ENCODE measurements at places on chromosomes 13 and 19. TPM values are rescaled to one million over a fixed set of nuclear protein-coding genes. Genes with fewer than 3 reads are reported as not detected.

VRK3 gene
- polyA plus RNA-seq: 19.2 TPM

POLR2I gene
- 427 TPM for polyA plus RNA-seq

PRKCG gene
- polyA plus RNA-seq: 14.9 TPM

IGSF23 gene
- polyA plus RNA-seq: not detected

TMEM190 gene
- 4.8 TPM for polyA plus RNA-seq

ZNF844 gene
- 1.8 TPM for polyA plus RNA-seq

ZNF763 gene
- 1.7 TPM for polyA plus RNA-seq

GRIN3B gene
- polyA plus RNA-seq: 0.28 TPM

FPR3 gene
- polyA plus RNA-seq: 0.16 TPM

KCNC3 gene
- polyA plus RNA-seq: 0.89 TPM

DACH1 gene
- 0.57 TPM for polyA plus RNA-seq

ALG5 gene
- 34.0 TPM for polyA plus RNA-seq

CEACAM4 gene
- not detected for polyA plus RNA-seq

KLK10 gene
- 6.1 TPM for polyA plus RNA-seq

SCN1B gene
- polyA plus RNA-seq: 1.8 TPM

ZNF98 gene
- not detected for polyA plus RNA-seq

GRCh38 chr13:39895254-39895653, 239.8 kb downstream of the COG6 start:
- no peak for DNase-seq
- H3K27ac ChIP-seq: no peak overlapping the region
- no peaks in the 10 kb centered on the region for H3K36me3 ChIP-seq
- H3K4me1 ChIP-seq: no peaks in the 10 kb centered on the region
- H3K4me3 ChIP-seq: no peak overlapping the region
- H3K27me3 ChIP-seq: no peaks in the 10 kb centered on the region

GRCh38 chr19:5943623-5944022, 29.6 kb downstream of the CAPS start:
- DNase-seq: no peak
- H3K27me3 ChIP-seq: no peaks in the 10 kb centered on the region
- no peak overlapping the region for H3K4me3 ChIP-seq
- peaks cover 3% of the 10 kb centered on the region for H3K4me1 ChIP-seq

DNA sequence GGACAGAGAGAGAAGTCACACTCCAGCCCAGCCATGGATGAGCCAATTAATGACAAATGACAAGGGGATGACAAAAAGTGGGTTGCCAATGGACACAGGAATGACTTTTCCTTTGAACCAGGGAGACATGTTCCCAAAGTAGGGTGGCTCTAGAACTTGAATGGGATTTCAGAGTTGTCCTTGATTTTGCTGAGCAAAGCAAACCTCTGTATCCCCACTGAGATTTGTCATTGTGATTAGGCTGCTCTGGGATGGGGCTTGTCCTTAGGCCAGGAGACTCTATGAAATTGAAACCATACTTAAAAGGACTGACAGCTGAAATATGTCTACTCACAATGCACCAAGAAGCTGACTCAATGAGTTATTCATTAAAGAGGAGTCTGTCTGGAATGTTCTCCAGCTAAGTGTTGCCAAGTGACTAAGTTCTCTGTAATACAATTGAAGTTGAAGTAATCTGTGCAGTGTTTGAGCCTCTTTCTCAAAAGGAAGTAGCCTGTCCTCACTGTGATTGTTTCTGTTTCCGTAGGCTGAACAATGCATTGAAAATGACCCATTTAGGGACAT, 69.0 kb upstream of the PCDH9 start:
- no peak overlapping the region for H3K4me3 ChIP-seq
- DNase-seq: no peak
- no peaks in the 10 kb centered on the region for H3K36me3 ChIP-seq
- no peaks in the 10 kb centered on the region for H3K4me1 ChIP-seq
- no peaks in the 10 kb centered on the region for H3K27me3 ChIP-seq
- H3K27ac ChIP-seq: no peak overlapping the region

- H3K27me3 ChIP-seq: no peaks in the 10 kb centered on the region
Observed at GRCh38 chr13:91523116-91523515, 124.7 kb downstream of the GPC5 start.

DNA sequence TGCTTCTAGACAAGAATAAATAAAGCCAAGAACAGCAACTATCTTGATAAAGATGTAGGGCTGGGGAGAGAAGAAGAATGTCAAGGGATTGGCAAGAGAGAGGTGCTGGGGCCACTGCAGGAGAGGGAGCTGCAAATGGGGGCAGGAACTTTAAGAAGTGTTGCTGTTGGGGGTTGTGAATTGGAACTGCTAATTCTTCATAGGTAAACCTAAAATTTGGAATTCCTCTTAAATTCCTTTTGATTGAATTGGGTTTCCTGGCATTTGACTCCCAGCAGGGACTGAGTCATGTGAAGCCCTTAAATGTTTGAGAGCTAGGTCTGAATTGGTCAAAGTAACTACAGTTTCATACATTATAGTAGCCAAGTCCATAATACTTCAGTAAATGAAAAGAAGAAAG, 305.6 kb upstream of the TMTC4 start:
- H3K27me3 ChIP-seq: no peaks in the 10 kb centered on the region
- H3K4me1 ChIP-seq: no peaks in the 10 kb centered on the region
- H3K4me3 ChIP-seq: no peak overlapping the region
- H3K27ac ChIP-seq: no peak overlapping the region
- H3K36me3 ChIP-seq: no peaks in the 10 kb centered on the region

DNA sequence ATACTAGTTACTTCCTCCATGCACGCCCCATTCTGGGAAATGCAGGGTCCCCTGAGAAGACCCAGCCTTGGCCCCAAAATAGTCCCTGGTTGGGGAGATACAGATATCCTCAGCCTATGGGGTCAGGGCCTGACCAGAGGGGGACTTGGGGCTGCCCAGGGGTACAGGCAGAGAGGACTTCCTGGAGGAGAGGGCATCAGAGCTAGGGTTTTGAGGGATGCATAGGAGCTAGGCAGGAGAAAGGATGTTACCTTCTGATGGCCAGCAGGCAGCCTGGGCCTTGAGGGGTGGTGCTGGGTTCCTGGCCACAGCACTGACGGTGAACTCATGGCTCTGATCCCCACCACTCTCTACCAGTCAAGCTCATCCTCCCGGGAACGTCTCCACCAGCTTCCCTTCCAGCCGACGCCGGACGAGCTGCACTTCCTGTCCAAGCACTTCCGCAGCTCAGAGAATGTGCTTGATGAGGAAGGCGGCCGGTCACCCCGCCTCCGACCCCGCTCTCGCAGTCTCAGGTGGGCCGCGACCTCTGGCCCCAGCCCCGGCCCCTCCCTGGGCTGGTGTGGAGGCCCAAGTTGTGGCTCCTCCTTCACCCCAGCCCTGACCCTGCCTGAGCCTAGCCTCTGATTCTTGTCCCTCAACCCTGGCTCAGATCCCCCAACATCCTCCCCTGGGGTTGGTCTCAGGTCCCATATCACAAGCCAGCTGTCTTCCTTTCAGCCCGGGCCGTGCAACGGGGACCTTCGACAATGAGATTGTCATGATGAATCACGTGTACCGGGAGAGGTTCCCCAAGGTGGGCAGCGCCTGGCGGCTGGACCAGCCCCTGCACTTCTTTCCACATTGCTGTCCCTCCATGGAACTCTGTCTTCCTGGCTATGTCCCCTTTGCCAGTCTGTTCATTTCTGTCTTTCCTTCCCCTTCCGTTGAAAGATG, 25.6 kb downstream of the MAST3 start:
- no peak for DNase-seq
- no peaks in the 10 kb centered on the region for H3K36me3 ChIP-seq
- H3K4me1 ChIP-seq: peaks cover 8% of the 10 kb centered on the region
- H3K27ac ChIP-seq: no peak overlapping the region
- H3K27me3 ChIP-seq: no peaks in the 10 kb centered on the region
- no peak overlapping the region for H3K4me3 ChIP-seq

DNA sequence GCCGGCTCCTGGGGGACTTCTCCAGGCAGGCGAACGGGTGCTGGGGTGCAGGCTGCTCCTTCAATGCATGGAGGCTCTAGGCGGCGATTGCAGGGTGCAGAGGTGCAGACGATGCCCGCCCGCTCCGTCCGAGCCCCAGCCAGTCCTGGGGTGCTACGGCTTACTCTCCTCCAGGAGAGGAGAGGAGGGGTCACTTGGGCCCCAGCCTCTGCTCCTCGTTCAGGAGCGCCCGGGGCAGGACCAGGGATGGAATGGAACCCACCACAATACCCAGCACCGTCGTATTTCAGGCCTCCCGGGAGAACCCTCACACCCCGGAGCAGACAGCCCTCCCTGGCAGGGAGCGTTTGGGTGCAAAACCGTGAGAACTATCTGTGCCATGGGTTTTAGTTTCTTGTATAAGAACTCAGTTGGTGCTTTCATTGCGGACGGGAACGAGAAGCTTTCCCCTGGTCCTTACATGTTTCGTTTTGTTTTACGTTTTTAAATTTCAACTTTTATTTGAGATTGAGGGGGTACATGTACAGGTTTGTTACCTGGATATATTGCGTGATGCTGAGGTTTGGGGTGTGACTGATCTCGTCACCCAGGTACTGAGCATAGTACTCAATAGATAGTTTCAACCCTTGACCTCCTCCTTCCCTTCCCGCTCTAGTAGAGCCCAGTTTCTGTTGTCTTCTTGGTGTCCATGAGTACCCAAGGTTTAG, 46.8 kb downstream of the ARHGEF18 start:
- no peaks in the 10 kb centered on the region for H3K27me3 ChIP-seq
- peak overlapping the region; percentile 96 for H3K4me3 ChIP-seq
- no peak for DNase-seq
- peaks cover 16% of the 10 kb centered on the region for H3K4me1 ChIP-seq

GRCh38 chr19:29266001-29266400, 53.0 kb upstream of the UQCRFS1 start:
- H3K27ac ChIP-seq: no peak overlapping the region
- H3K36me3 ChIP-seq: no peaks in the 10 kb centered on the region
- DNase-seq: no peak
- H3K27me3 ChIP-seq: no peaks in the 10 kb centered on the region
- H3K4me3 ChIP-seq: no peak overlapping the region
- H3K4me1 ChIP-seq: peaks cover 6% of the 10 kb centered on the region

DNA sequence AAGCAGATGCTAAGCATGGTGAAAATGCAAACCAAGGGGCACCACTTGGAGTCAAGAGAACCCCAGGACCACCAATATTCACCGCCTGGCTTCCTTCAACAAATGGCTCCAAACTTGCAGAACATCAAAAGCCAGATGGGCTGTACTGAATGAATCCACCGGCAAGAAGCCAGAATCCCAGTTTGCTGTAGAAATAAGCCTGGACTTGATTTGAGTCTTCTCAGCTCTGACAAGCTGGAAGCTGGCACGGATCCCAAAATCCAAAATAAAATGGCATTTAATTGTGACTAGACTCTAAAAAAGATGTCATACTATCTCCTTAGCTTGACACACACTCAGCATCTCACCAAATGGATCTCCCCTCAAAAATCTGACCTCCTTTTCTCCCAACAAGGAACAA, 11.9 kb downstream of the EFNB2 start:
- H3K4me1 ChIP-seq: peaks cover 80% of the 10 kb centered on the region
- DNase-seq: no peak
- no peak overlapping the region for H3K27ac ChIP-seq
- H3K4me3 ChIP-seq: no peak overlapping the region
- H3K27me3 ChIP-seq: 0 out of 2 replicates have a peak, but pooled peaks cover 4% of the 10 kb centered on the region

GRCh38 chr19:53541971-53542370, 4.0 kb downstream of the ZNF331 start:
- H3K27me3 ChIP-seq: no peaks in the 10 kb centered on the region
- H3K4me3 ChIP-seq: no peak overlapping the region
- H3K4me1 ChIP-seq: no peaks in the 10 kb centered on the region

DNA sequence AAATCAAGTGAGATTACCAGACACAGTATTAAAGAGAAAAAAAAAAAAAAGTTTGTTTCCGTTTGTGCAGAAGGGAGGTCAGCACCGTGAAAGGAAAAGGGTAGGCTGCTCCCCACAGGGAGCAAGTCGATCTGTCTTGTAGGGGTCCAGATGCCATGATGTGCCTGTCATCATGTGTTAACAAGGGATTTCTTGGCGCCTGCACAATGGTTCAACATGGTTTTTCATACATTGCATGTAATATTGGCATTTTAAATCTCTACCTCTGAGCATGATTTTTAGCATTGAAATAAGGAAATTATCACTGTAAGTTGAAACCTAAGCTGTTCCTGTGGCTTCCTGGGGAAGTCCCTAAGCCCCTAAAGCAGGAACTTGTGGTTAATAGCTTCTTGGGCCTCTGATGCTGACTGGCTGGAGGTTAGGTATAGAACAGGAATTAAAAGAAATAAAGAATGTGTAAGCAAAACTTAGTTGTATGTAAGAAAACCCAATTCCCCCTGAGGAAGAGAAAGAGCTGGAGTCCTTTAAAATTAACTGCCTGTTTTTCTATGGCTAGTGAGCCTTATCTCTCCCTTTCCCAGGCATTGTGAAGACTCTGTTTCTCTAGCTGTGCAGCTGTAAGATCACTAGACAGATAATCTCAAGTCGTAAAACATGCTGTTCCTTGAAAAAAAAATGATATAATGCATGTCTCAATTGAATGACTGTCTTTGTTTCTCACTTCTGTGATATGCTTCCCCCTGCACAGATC, 7.4 kb upstream of the FCGBP start:
- no peaks in the 10 kb centered on the region for H3K4me1 ChIP-seq
- H3K36me3 ChIP-seq: no peaks in the 10 kb centered on the region
- no peak for DNase-seq
- H3K27ac ChIP-seq: no peak overlapping the region
- H3K4me3 ChIP-seq: no peak overlapping the region

GRCh38 chr13:82096256-82096655, 1755.3 kb upstream of the SPRY2 start:
- no peaks in the 10 kb centered on the region for H3K4me1 ChIP-seq
- no peak for DNase-seq
- H3K27me3 ChIP-seq: no peaks in the 10 kb centered on the region
- no peaks in the 10 kb centered on the region for H3K36me3 ChIP-seq
- no peak overlapping the region for H3K27ac ChIP-seq

DNA sequence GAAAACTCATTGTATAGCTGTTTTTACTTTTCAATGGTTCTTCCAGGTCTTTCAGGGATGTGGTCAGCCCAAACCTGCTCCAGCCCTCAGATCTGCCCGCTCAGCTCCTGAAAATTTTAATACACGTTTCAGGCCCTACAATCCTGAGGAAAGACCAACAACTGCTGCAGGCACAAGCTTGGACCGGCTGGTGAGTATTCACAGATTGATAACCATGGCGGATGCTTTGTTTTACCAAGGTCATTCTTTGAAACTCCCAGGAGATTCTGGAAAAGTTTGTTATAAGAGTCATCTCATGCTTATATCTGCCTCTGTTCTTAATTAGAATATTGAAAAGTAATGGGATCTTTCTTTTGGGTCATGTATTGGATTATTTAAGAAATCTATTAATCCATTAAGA, 173.5 kb downstream of the DCT start:
- DNase-seq: no peak
- H3K27ac ChIP-seq: no peak overlapping the region
- H3K4me3 ChIP-seq: no peak overlapping the region
- peaks cover 14% of the 10 kb centered on the region for H3K4me1 ChIP-seq
- H3K27me3 ChIP-seq: no peaks in the 10 kb centered on the region
- H3K36me3 ChIP-seq: no peaks in the 10 kb centered on the region

- no peak overlapping the region for H3K27ac ChIP-seq
- H3K36me3 ChIP-seq: no peaks in the 10 kb centered on the region
- H3K4me3 ChIP-seq: no peak overlapping the region
- DNase-seq: peak; percentile 72
- no peaks in the 10 kb centered on the region for H3K4me1 ChIP-seq
Observed at GRCh38 chr13:38582133-38582532, 104.7 kb upstream of the FREM2 start.

- H3K27ac ChIP-seq: no peak overlapping the region
- no peaks in the 10 kb centered on the region for H3K27me3 ChIP-seq
- H3K36me3 ChIP-seq: no peaks in the 10 kb centered on the region
- no peak for DNase-seq
Observed at GRCh38 chr13:40343550-40344269, 322.7 kb downstream of the FOXO1 start.

- H3K4me3 ChIP-seq: no peak overlapping the region
- H3K27ac ChIP-seq: no peak overlapping the region
- no peaks in the 10 kb centered on the region for H3K27me3 ChIP-seq
Observed at GRCh38 chr13:73230716-73231115, 171.9 kb downstream of the KLF5 start.
